Stimulated activated CD8-positive, alpha-beta memory T cell treated with anti-CD3 and anti-CD28 coated beads, Interleukin-2, amount 100 ng/mL, for 48 hours (primary cell): ENCODE measurements at places on chromosomes 5 and 9.

DNA sequence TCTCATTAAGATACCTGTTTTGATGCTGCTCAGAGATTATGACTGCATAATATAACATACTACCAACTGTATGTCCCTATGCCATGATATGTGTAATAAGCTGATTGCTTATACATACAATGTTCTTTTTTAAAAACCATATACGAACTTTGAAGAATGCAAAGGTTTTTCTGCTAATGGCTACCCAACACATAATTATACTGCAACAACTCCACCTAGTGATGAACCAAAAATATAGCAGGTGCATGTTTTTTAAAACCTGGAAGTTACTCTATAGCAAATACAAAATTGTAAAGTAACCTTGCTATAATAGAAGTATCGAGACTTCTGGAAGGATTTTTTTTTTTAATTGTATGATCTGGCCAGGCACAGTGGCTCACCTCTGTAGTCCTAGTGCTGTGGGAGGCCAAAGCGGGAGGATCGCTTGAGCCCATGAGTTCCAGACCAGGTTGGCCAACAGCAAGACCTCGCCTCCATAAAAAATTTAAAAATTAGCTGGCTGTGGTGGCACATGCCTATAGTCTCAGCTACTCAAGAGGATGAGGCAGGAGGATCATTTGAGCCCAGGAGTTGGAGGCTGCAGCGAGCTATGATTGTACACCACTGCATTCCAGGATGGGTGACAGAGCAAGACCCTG is 49.1 kb downstream of the HOMER1 start:
- DNase-seq = no peak

- no peak for DNase-seq
These were observed 274.9 kb downstream of the NR3C1 start for GRCh38 chr5:143128412-143129071.

DNA sequence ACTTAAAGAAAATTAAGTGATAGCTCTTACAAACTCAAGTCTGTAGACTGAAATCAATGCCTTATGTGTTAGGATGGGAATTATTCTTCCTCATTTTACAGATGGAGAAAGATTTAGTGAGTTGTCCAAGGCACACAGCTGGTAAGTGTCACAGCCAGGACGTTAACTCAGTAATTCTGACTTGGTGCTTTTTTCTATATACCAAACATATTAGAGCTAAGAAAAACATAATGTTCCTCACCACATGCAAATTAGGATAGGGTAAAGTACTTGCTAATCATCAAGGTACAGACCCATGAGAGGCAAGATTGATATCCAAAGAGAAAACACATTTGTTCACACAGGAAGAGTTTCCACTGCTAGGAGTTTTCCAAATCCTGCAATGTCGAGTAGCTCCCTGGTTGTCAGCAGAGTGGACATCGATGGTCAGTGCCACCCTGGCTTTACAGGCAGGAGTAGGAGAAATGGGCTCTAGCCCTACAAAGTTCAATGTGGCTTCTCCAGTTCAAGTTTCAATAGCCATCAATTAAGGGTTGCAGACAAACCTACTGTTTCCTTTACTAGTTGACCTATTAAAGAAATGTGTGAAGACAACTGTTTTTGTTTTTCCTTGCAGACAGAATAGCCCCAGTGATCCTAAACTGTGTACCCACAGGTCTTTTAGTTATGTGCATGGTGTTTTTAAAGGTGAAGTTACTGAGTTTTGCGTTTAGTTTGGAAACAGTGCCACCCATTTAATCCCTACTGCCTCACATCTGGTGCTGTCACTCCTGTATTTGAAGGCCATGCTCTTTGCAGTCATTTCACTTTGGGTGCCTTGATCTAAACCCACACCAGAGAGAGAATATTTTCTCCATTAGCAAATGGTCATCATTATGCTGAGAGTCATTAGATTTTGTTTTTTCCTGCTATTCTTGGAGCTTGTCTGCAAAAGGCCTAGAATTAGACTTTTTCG is 460.8 kb upstream of the SMARCA2 start:
- DNase-seq = no peak

DNA sequence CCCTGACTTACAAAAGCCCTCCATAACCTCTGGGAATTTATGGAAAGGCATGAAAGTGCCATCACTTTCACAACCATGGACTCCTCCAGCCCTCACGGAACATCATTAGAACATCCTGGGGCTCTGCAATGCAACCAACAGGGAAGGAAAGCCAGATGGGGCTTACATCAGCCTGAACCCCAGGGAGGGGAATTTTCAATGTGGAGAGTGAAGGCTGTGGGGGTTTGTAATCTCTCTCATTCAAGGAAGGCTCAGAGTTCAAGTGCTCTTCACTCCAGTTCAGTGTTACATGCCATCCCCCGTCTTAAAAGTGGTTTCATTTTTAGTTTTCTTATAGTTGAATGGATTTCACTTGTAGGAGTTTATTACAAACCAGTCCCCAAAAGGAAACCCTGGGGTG is 5.7 kb downstream of the SPRY4 start:
- no peak for DNase-seq

GRCh38 chr5:153753645-153754432 is 263.4 kb downstream of the GRIA1 start:
- no peak for DNase-seq

DNA sequence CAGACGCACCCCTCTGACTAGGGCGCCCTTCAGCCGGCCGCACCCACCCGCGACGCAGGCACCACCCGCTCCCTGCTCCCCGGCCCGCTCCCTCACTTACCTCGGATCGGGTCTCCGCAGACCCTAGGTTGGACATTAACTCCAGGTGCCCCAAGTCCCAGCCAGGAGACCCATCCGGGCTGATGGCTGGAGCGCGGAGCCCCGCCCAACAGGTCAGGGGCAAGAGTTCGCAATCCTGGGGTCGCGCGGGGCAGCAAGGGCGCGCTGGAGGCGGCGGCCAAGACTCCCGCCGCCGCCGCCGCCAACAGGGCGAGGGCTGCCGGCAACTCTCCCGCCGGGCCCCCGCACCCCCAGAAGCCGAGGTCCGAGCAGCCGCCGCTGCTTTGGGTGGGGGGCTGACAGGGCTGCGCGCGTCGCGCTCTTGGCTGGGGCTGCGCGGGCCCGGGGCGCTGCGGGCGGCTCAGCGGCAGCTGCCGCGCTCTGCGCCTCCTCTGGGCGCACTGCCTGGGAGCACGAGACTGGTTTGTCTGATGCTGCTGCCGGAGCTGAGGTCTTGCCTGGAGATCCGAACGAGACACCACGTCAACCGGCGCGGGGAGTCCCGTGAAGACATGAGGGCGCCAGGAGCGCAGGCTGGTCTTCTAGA is at the start of gene GDNF:
TSS of gene GDNF (minus strand) at position 635 of the 646 bp plus-strand sequence. CDS start 5,245 bp downstream, outside the sequence.
- DNase-seq = no peak

DNA sequence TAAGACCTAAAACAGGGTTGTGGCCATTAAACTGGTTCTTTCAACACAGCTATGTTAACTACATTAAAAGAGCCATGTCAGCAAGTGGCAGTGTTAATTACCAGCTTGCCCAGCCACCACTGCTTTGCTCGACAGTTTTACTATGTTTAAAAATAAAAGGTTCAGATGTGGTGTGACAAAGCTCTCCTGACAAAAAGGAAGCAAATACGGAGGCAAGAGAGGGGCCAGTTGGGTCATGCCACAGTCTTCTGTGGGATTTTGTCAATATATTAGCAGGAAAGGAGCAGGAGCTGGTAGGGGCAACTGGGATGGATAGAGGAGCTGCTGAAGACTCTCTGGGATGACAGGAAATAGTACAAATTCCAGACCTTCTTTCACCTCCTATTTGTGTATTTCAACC is 113.5 kb upstream of the PCA3 start:
- no peak for DNase-seq

DNA sequence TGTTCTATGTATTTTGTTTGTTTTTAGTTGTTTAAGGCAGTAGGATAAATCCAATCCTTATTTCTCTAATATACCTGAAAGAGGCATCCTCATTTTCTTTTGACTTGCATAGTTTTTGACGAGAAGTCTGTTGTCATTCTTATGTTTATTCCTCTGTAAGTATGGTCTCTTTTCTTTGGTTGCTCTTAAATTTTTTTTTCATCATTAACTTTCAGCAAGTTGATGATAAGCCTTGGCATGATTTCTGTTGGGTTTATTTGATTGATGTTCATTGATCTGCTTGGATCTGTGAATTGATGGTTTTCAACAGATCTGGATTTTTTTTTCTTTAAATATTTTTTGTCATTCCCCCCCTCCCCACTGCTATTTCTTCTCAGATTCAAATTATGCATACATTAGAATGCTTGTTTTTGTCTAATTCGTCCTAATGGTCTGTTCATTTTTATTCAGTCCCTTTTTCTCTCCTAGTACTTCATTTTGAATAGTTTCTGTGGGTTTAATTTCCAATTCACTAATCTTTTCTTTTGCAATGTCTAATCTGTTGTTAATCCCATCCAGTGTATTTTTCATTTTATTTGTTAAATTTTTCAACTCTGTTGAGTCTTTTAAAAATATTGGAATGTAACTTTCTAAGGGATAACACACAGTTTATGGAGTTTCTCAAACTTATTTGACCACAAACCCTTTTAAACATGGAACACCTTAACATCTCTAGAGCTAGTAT is 495.9 kb downstream of the CSNK1G3 start:
- no peak for DNase-seq

DNA sequence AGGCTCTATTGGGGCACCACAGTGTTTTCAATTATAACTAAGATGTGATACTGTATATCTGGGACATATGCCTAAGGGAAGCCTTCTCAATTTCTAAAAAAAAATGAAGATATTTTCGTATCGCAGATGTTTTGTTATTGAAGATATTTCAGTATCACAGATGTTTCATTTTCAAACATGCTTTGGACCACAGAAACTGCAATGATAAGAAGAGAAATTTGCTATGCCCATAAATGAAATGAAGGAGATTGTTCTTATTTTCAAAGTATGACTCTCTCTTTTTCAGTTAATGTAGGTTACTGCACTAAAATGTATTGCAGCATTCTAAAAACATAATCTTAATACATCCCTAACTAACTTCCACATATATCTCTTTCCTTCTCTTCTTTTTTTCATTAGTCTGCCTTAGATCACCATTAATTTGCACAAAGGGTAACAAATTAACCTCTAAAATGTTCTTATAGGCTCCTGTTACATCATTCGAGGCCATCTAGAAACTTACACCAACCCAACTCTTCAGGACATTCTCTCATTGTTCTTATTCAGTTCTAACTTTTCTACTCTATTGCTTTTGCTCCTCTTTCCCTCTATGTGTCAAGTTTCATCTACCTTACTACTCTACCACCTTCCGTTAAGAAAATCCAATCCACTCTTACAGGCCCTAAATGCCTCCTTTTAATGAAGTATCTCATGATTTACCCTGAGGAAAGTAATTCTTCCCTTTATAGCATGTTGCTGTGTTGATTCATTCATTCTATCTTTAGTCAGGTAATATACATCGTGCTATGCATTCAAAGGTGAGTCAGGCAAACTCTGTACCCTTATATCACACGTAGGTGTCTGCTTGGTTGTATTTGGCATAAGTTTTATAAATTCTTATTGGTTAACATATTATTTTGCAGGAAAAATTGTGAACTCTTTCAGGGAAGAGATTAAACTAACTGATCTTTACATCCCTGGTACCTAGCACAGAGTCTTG is 70.5 kb downstream of the ST8SIA4 start:
- no peak for DNase-seq

GRCh38 chr5:36870399-36871040 is 6.0 kb upstream of the NIPBL start:
- DNase-seq = no peak

- no peak for DNase-seq
These were observed 73.3 kb downstream of the GLIS3 start for GRCh38 chr9:4226331-4227250.

- no peak for DNase-seq
These were observed 462.7 kb upstream of the CD180 start for GRCh38 chr5:67659288-67659687.

DNA sequence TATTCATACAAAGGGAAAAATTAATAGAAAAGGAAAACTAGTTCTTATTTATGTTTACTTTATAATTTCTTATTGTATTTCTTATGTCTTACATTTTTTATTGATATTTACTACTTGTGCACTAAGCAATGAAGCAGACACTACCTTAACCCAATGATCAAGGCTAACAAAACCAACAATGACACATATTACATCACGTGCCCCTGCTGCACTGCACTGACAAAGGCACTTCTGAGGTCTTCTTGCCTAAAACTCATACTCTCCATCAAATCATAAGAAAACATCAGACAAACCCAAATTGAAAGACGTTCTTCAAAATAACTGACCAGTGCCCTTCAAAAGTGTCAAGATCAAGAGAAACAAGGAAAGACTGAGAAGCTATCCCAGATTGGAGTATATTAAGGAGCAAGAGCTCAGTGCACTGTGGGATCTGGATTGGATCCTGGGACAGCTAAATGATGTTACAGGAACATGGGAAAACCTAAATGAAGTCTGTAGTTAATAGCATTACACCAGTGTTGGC is 230.9 kb downstream of the AUH start:
- no peak for DNase-seq

DNA sequence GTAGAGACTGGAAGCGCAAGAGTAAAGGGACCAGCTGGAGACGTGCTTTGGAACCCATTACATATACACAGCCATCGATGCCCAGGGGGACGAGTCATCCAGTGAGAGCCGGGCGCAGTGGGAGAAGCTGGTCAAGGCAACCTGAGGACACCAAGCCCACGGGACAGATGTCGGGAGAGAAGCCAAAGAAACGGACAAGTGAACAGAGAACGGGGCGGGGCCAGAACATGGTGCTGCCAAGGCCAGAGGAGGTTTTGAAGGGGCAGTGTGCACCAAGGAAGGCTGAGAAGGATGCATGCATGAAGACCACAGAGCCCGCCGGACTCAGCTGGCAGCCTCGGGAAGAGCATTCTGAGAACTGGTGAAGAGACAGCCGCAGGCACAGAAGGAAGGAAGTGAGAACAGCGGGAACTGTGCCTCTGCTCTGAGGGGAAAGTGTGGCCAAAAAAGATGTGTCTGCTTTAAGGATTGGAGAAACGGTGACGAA is 20.3 kb downstream of the CAMSAP1 start:
- DNase-seq = no peak

DNA sequence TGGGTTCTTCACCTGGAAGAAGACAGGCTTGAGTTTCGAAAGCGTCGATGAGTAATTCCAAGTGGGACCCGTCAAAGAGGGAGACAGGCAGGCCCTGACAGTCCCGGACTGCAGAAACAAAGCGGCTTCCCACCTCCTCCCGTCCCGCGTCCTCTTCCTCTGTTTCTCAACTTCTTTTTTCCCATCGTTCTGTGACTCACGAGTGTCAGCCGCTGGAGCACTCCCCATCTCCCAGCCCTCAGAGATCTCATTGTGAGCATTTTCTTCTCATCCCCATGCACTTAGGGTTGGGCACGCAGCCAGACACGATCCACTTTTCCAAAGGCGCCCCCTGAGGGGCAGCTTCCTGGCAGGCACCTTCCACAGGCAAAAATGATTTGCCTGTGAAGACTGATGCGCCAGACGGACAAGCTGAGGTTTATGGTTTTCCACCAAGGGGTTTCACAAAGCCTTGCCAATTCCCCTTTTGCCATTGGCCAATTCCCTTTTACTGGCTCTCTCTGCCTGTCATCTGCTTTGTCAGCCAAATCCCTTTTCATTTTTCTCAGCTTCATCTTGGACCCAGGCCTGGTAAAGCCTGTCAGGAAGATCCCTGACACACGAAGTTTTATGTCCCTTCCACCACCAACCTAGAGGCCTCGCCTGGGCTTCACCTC is 86.5 kb upstream of the ANKRD55 start:
- DNase-seq = no peak
